ENCODE measurements at places on chromosomes 4 and X.
A peak's percentile ranks its signal among the peaks of the same experiment; 100 is the strongest.

DNA sequence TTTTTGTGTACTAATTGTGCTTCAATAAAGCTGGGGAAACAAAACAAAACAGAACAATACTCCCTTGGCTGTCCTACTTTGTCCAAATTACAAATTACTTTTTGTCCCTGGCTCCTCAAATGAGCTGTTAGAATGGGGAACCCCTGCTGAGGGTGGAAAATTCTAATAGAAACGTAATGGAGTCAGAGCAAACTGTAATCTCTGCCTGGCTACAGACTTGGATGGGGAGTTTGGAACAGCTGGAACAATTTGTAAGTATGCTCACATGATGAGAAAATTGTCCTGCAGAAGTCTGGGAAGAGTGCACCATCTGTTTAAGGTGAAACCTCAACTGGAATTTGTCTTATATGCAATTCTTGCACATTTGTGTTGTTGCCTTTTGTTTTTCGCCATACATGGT lies 364.4 kb upstream of the CLNK start:
- DNase-seq = no peak

- no peak for DNase-seq
Measured at GRCh38 chrX:112784692-112785091, 55.9 kb downstream of the AMOT start.

- no peak for DNase-seq
Measured at GRCh38 chr4:68476191-68476590, 28.9 kb downstream of the TMPRSS11E start.

GRCh38 chr4:3491681-3492405 lies 28.7 kb downstream of the DOK7 start:
- DNase-seq = no peak

GRCh38 chrX:10175319-10175871 lies 18.6 kb downstream of the CLCN4 start:
- no peak for DNase-seq

- no peak for DNase-seq
Measured at GRCh38 chr4:13920111-13920875, 292.8 kb upstream of the BOD1L1 start.

DNA sequence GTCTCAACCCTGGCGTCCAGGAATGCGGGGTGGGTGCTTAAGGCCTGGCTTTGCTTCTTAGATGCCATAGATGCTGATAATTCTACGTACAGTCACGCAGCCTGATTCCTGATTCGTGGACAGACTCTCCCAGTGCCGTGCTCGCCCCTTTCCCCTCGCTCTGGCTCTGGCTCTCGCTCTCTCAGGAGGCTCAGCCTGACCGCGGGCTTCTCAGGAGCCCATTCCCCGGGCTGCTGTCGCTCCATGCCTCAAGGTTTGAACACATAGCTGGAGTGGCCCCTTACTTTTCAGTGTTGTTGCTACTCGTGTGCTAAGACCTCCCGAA lies 59.2 kb upstream of the ZC4H2 start:
- DNase-seq = peak; percentile 1

DNA sequence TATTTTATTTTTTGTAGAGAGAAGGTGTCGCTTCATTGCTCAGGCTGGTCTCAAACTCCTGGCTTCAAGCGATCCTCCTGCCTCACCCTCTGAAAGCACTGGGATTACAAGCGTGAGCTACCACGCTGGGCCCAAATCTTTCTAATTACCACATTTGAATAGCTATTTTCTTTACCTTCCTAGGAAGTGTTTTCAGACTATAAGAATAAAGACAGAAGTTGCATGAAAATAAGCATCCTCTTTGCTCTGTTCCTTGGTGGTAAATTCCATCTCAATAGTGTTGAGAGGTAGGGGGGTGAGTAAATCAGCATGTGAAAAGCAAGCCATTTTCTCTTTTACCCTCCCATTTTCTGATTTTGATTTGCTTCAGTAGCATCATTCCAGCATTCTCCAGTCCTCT lies 122.4 kb downstream of the LARP7 start:
- no peak for DNase-seq

- no peak for DNase-seq
Measured at GRCh38 chrX:16444353-16444752, 205.6 kb upstream of the S100G start.

DNA sequence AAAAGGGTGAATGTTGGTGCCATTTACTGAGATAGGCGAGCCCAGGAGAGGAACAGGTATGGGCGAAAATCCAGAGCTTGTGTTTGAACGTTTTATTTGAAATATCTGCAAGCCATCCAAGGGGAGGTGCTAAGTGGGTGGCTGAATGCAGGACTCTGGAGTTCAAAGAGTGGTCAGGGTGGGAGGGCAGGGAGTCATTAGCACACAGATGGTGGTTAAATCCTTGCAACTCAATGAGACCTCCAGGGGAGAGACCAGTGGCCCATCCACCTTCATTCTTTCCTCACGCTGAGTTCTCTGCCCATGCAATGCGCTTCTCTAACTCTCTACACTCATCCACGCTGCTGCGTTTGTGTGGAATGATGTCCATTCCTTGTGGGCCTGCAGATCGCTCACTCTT lies 101.1 kb downstream of the VCX3B start:
- DNase-seq = no peak

DNA sequence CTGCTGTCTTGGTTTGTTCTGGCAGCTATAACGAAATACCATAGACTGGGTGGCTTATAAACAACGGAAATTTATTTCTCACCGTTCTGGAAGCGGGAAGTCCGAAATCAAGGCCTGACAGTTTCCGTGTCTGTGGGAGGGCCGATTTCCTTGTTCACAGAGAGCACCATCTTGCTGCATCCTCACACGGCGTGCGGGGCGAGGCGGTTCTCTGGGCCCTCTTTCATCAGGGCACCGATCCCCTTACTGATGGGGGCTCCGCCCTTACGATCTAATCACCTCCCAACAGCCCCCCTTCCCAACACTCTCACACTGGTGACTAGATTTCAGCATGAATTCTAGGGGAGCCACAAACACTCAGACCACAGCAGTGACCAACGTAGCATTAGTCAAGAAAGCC lies 578.3 kb upstream of the FAT1 start:
- DNase-seq = no peak

GRCh38 chrX:83934220-83934619 lies 73.3 kb downstream of the CYLC1 start:
- DNase-seq = no peak

DNA sequence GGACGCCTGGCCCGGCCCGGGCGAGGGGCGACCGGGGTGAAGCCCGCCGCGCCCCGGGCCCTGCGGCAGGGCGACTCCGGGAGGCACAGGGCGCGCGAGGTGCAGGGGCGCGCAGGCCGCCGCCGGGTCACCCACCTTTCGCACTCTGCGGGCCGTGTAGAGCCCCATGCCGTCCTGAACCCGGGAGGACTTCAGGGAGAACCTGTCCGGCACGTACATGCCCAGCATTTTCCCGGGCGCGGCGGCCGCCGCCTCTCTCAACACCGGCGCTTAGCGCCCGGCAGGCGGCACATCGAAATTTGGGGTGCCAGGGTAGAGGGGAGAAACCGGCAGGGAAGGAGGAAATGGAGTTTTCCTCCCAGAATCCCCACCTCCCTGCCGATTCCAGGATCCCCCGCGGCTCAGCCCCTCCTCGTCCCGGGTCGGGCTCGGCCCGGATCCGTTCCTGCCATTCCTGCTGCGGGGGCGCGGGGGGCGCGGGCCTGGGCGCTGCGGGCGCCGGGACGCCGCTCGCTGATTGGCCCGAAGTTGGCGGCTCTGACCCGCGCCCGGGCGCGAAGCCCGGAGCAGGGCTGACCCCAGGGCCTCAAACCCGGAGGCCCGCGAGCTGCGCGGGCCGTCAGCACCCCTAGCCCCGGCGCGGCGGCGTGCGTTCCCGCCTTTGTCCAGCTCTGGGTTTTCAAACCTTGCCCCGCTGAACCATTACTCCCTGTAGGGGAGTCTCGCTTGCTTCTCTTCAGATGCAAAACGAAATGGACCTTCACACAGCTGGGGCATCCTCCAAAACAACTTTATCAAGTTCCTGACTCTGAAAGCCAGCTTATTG lies at the start of gene PRDM5:
Gene PRDM5, minus strand, starts transcription at position 346 of the 826 bp plus-strand sequence. Its CDS starts 118 bp downstream, at position 228.
- DNase-seq = no peak
